Gastroesophageal sphincter (tissue), 4 donors: ENCODE measurements at places on chromosomes 7 and 10. TPM values are rescaled to one million over a fixed set of nuclear protein-coding genes. Genes with fewer than 3 reads are reported as not detected.

The GPER1 gene
- 7.3 TPM for total RNA-seq

The ZPBP gene
- not detected for total RNA-seq

The CPED1 gene
- 97.7 TPM for total RNA-seq

The STAG3 gene
- total RNA-seq = not detected

The TCAF2 gene
- total RNA-seq = 3.2 TPM

The VPS41 gene
- total RNA-seq = 33.7 TPM

The HDAC9 gene
- total RNA-seq = 51.2 TPM

The CWF19L1 gene
- 9.3 TPM for total RNA-seq

The CAMK2B gene
- 0.27 TPM for total RNA-seq

The MAT1A gene
- total RNA-seq = not detected

The VGF gene
- total RNA-seq = 0.27 TPM

The MRPS33 gene
- total RNA-seq = 14.1 TPM

The GIMAP5 gene
- total RNA-seq = 16.8 TPM

The ASIC3 gene
- total RNA-seq = 2.1 TPM

The ADIRF gene
- total RNA-seq = 36.5 TPM

The CPEB3 gene
- total RNA-seq = 11.8 TPM

The SH2D4B gene
- total RNA-seq = not detected

The FZD1 gene
- total RNA-seq = 15.4 TPM

The SRI gene
- 35.2 TPM for total RNA-seq

The ZCCHC24 gene
- 78.0 TPM for total RNA-seq

The GBX1 gene
- total RNA-seq = not detected

The MRPS24 gene
- total RNA-seq = 76.5 TPM

The NPY gene
- 19.2 TPM for total RNA-seq

The HOXA7 gene
- total RNA-seq = 1.6 TPM

The TWIST1 gene
- 29.3 TPM for total RNA-seq

The ZMIZ2 gene
- total RNA-seq = 27.1 TPM

The PNLIPRP2 gene
- total RNA-seq = not detected

The NPC1L1 gene
- total RNA-seq = 0.08 TPM

The AQP1 gene
- 589 TPM for total RNA-seq

The EPDR1 gene
- total RNA-seq = 22.7 TPM

The VWDE gene
- 0.13 TPM for total RNA-seq

The FAM237B gene
- not detected for total RNA-seq

The GNAT3 gene
- total RNA-seq = not detected

The CPA2 gene
- total RNA-seq = not detected

The INA gene
- total RNA-seq = 0.31 TPM

The ANKRD2 gene
- 0.54 TPM for total RNA-seq
